Fibroblast of lung (primary cell): ENCODE measurements at places on chromosomes 7 and 10. TPM values are rescaled to one million over a fixed set of nuclear protein-coding genes. Genes with fewer than 3 reads are reported as not detected.

The C10orf62 gene
- not detected in 2 replicates for total RNA-seq

The HABP2 gene
- not detected in 2 replicates for total RNA-seq

The TMEM26 gene
- total RNA-seq: 1.5 and 2.3 TPM in 2 replicates

The ACSM6 gene
- not detected in 2 replicates for total RNA-seq

The CRHR2 gene
- not detected in 2 replicates for total RNA-seq

The GBX1 gene
- not detected in 2 replicates for total RNA-seq

The BAMBI gene
- total RNA-seq: 4.6 and 5.6 TPM in 2 replicates

The NXPH1 gene
- total RNA-seq: not detected in 2 replicates

The NUDT1 gene
- 9.5 and 28.4 TPM in 2 replicates for total RNA-seq

The CTAGE8 gene
- total RNA-seq: 0.26 and 0.83 TPM in 2 replicates

The PDGFA gene
- total RNA-seq: 10.8 and 13.5 TPM in 2 replicates

The AKR1B15 gene
- not detected in 2 replicates for total RNA-seq

The TFPI2 gene
- total RNA-seq: 1.5 and 14.4 TPM in 2 replicates

The TMEM178B gene
- under 0.01 TPM in 2 replicates for total RNA-seq

The DOCK1 gene
- 74.7 and 91.0 TPM in 2 replicates for total RNA-seq

The FEZF1 gene
- total RNA-seq: not detected in 2 replicates

The PKD2L1 gene
- total RNA-seq: not detected in 2 replicates

The ZDHHC16 gene
- total RNA-seq: 33.4 and 39.3 TPM in 2 replicates

The GATA3 gene
- not detected in 2 replicates for total RNA-seq

The GARIN1A gene
- total RNA-seq: 0.51 and 1.5 TPM in 2 replicates

The ATP6V0A4 gene
- total RNA-seq: not detected in 2 replicates

The ASB10 gene
- not detected in 2 replicates for total RNA-seq

The SPAG6 gene
- under 0.01 TPM in 1 of 2 replicates, not detected in the other for total RNA-seq

The TSPAN13 gene
- total RNA-seq: 0.77 and 2.8 TPM in 2 replicates

The GPR26 gene
- total RNA-seq: not detected in 2 replicates

The PRKCQ gene
- total RNA-seq: under 0.01 and 0.26 TPM in 2 replicates

The VAX1 gene
- not detected in 2 replicates for total RNA-seq

The GPR85 gene
- 2.1 and 9.2 TPM in 2 replicates for total RNA-seq

The RADIL gene
- total RNA-seq: 0.33 and 0.51 TPM in 2 replicates

The SPDYE5 gene
- not detected in 2 replicates for total RNA-seq

The SKIDA1 gene
- total RNA-seq: 0.50 and 0.51 TPM in 2 replicates

The CDH23 gene
- total RNA-seq: 0.17 and 0.51 TPM in 2 replicates

The SFTPD gene
- not detected in 2 replicates for total RNA-seq

The CPA2 gene
- under 0.01 TPM in 1 of 2 replicates, not detected in the other for total RNA-seq

The TPK1 gene
- total RNA-seq: 3.9 and 4.1 TPM in 2 replicates

The FKBP14 gene
- total RNA-seq: 20.3 and 21.8 TPM in 2 replicates

The PLPP4 gene
- total RNA-seq: 0.26 and 1.2 TPM in 2 replicates

The NEUROD6 gene
- total RNA-seq: not detected in 2 replicates

The ZNF33A gene
- 11.6 and 11.8 TPM in 2 replicates for total RNA-seq

The FGFBP3 gene
- 0.26 and 0.50 TPM in 2 replicates for total RNA-seq

The PIP gene
- total RNA-seq: not detected in 2 replicates

The CD36 gene
- total RNA-seq: 41.0 and 93.5 TPM in 2 replicates

The TBATA gene
- not detected in 2 replicates for total RNA-seq

The LGI1 gene
- total RNA-seq: not detected in 2 replicates

The FAM131B gene
- 3.8 and 4.4 TPM in 2 replicates for total RNA-seq

The LRRD1 gene
- total RNA-seq: under 0.01 and 0.17 TPM in 2 replicates

The PRSS37 gene
- total RNA-seq: not detected in 2 replicates
